ENCODE measurements at places on chromosomes 5 and 9.

- no peak for DNase-seq
Observed at GRCh38 chr5:41507501-41507900, 2.9 kb downstream of the PLCXD3 start.

DNA sequence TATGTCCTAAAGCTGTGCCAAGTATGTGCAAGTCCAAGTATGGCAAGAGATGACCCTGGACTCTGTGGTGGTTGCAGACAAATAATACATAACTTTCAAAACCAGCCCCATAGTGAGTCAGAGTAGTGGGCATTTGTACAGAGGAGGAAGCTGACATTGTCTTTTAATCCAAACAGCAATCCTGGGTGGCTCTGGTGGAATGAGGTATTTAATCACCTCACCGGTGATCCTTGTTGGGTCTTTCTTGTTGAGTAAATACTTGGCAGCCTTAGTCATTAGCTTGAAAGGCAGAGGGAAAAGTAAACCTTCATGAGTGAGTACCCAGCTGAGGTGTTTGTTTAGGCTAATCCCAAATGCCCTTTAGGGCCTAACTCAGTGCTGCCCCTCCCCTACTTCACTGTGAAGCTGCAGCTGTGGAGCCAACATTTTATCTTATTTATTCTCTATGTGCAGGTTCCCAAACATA, 148.7 kb upstream of the SLC12A2 start:
- no peak for DNase-seq

GRCh38 chr5:118353970-118354369, 634.4 kb downstream of the DTWD2 start:
- DNase-seq: no peak

GRCh38 chr5:126793097-126793496, 16.2 kb downstream of the LMNB1 start:
- no peak for DNase-seq

DNA sequence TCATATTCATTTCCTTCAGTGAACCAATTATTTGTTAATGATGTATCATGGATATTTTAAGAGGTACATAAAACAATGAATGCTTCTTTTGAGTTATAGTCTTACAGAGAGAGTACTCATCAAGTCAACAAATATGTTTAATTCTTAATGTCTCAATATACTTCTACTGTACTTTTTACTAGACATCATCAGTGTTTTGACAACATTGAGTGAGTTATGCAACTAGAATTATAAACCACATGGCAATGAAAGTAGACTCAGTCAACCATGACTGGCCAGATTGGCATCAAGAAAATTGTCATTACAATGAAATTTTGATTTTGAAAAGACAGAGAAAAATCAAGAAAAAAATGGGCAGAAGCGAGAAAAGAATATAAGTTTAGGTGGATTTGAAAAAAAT, 1248.1 kb upstream of the CDH18 start:
- no peak for DNase-seq

DNA sequence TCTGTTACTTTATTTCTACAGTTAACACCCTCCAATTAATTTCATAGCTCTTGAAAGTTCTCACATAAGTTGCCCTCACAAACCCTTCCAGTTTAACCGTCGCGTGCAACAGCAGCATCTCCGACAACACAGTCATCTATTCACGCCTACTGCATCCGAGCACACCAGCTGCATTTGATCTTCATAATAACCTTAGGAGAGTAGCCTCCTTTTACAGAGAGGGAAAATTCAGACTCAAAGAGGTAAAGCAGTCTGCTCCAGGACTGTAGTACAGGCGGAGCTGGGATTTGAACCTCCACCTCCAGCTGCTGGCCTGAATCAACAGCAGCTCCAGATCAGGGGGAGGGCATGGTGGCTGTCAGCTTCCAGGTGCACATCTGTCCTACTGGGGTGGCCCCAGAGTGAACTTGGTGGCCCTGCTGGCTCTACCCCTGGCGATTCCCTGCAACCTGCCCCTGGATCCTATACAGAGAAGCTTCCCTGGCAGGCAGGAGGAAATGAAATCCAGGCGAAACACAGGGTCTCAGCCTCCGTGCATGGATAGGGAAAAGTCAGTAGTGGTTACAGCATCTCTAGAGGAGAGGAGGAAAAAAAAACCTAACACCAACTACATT, 71.6 kb upstream of the UNC5A start:
- peak; percentile 6 for DNase-seq

- no peak for DNase-seq
Observed at GRCh38 chr5:9209846-9210492, 335.9 kb downstream of the SEMA5A start.

DNA sequence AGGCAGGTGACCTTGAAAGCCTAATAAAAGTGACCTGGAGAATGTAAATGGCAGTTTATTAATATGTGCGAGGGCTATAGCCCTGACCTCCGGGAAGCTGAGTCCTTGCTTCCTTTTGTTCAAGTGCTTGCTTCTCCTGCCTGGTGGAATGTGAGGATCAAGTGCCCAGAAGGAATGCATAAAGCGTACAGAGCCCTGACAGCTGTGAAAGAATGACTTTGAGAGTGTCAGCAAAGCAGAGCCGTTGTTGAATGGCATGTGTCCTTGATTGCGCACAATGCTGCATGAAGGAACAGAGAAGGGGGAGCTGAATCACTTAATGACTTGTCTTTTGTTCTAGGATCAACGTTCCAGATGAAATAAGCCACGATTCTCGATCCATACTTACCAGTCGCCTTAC, 133.0 kb downstream of the SLF1 start:
- DNase-seq: no peak

GRCh38 chr5:153520952-153521351, 30.5 kb downstream of the GRIA1 start:
- no peak for DNase-seq

- DNase-seq: no peak
Observed at GRCh38 chr9:121738968-121739367, 87.5 kb downstream of the DAB2IP start.

DNA sequence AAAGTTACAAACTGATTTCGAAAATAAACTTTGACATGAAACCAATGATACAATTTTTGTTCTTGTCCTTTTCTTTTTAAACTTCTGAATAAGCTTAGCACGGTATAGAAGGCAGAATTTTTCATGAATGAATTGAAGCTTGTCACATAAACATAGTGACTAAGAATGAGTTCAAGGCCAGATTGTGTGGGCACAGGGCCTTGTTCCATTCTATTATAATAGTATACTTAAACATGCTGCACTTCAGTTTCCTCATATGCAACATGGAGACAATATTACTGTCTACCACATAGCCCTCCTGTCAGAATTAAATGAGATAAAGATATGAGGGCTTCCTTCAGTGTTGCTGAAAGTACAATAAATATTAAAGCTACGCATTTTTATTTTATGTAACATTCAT, 204.2 kb upstream of the HAPLN1 start:
- no peak for DNase-seq

GRCh38 chr5:176561259-176561658, 12.1 kb downstream of the CDHR2 start:
- DNase-seq: no peak

- no peak for DNase-seq
Observed at GRCh38 chr9:112044186-112044585, 130.9 kb downstream of the SUSD1 start.

GRCh38 chr9:27528886-27529315, 713 bp downstream of the MOB3B start:
- DNase-seq: peak; percentile 71

DNA sequence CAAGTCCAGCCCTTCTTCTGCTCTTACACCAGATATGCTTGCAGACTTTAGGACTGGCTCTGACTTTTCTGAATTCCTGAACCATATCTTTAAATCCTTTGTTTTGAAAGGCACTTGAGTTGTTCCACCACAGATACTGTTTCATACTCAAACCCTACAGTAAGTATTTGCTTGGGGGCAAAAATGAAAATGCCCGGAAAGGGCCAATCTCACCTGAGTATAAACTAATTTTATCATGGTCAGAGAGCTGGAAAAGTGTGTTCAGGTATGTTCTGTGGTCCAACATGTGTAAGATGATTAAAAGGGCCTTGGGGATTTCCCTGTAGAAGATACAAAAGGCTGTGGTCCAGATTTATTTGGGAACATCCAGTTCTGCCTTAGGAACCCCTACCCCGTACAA, 225.2 kb downstream of the MAN2A1 start:
- DNase-seq: no peak

- peak; percentile 48 for DNase-seq
Observed at GRCh38 chr5:126015235-126016181, 407.7 kb upstream of the GRAMD2B start.

DNA sequence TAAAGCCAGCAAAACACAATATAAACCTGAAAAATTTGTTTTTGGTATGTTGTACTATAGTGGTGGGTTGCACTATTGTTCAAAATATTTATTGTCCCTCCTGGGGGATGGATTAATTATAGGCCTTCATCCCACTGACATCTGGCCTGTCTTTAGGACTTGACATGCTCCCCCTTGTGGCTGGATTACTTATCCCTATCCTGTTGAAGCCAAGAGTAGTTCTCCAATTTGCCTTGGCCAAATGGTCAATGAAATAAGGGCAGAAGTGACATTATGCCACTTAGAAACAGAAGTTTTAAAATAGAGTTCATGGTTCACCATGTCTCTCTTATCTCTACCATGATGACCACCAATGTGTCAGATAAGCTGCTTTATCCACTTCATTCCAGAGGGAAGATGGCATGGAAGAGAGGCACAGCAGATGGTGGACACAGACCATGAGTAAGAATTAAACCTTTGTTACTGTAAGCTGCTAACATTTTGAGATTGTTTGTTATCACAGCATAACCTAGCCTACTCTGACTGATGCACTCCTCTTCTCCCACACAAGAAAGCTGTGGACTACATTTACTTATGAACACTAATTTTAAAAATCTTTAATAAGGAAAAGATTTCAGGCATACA, 29.2 kb upstream of the ARHGEF28 start:
- no peak for DNase-seq

DNA sequence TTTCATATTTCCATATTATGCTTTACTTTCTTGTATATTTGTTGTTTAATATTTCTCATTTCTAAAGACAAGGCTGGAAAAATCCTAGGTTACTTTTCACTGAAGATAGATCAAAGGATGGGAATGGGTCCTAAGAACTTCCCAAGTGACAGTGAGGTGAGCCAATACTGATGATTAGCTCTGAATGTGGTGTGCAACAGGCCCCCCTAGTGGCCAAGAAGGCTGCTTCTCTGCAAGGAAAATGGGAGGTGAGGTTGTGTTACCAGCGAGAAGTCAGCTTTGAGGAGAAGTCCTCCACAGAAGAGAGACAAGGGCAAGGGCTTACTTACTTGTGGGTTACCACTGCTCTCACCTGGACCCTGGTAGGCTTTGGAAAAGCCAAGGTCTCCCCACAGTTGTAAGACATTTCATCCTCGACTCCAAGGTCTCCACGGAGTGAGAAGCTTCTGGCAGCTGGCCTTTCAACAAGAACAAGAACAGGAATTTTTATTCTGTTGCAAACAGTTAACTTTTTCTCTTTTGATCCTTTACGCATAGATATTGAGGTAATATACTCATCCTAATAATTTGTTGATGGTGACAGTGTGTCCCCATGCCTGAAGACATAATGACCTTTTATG, 69.9 kb downstream of the MAMDC2 start:
- DNase-seq: no peak

- DNase-seq: no peak
Observed at GRCh38 chr5:138371454-138371853, 19.0 kb downstream of the KDM3B start.

- DNase-seq: peak; percentile 19
Observed at GRCh38 chr5:179243333-179243732, 101.9 kb downstream of the ADAMTS2 start.

DNA sequence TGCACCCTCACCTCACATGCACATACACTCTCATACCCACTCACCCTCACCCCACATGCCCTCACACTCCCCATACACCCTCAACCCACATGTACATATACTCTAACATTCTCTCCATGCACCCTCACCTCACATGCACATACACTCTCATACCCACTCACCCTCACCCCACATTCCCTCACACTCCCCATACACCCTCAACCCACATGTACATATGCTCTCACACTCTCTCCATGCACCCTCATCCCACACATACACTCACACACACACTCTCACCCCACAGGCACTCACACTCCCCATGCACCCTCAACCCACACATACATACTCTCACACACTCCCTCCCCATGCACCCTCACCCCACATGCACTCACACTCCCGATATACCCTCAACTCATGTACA, 550.2 kb upstream of the DAP start:
- DNase-seq: no peak

- DNase-seq: no peak
Observed at GRCh38 chr5:14413331-14413750, 168.3 kb upstream of the OTULINL start.

DNA sequence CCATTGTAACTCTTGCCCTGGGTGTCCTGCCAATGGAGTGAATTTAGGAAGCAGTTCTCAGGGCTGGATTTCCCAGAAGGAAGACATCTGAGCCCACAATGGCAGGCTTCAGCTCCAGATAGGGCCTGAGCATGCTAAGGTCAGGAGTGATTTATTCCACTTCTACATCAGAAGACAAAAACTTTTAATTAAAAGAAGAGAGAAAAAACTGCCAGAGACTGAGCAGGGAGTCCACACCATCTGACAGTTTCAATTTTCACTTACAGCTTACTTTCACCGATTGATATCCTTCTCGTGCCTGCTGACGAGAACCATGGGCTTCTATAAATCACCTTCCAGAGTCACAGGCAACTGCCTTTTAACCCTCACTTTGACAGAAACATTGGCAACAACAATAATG, 228.3 kb upstream of the BRINP1 start:
- DNase-seq: no peak

DNA sequence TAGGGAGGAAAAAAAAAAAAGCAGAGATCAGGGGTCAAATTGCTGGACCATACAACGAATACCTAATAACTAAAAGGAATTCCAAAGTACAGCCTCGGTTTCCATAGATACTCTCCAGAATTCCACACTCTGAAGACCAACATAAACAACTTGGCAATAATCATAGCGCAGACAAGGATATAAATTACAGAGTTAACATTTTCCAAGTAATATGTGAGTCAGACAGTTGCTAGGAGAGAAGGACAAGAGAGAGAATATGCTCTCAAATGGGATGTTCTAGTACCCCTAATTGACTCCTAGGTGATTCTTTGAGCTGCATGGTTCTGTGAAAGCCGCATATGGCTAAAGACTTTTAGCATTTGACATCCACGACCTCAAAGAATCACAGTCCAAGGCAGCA, 165.2 kb downstream of the FRMD3 start:
- no peak for DNase-seq

GRCh38 chr9:112194969-112195431, 19.9 kb upstream of the SUSD1 start:
- no peak for DNase-seq

- no peak for DNase-seq
Observed at GRCh38 chr9:135198144-135198543, 110.7 kb downstream of the OLFM1 start.
